ENCODE measurements at places on chromosomes 5 and 9.

DNA sequence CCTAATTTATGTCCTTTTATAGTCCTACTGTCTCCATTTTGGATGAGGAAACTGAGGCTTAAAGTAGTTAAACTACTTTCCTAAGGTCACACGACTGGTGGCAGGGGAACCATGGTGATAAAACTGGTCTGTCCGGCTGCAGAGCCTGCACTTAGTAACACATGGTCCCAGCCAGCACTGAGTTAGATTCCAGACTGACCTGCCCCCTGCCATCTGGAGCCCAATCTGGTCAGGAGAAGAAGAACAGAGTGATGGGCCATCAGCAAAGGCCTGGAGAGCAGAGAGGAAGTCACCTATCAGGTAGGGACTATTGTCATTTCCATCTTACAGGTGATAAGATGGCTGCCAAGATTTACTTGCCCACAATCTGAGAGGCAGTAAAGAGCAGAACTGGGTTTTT, 86.6 kb upstream of the SLC25A48 start:
- no peak for DNase-seq

DNA sequence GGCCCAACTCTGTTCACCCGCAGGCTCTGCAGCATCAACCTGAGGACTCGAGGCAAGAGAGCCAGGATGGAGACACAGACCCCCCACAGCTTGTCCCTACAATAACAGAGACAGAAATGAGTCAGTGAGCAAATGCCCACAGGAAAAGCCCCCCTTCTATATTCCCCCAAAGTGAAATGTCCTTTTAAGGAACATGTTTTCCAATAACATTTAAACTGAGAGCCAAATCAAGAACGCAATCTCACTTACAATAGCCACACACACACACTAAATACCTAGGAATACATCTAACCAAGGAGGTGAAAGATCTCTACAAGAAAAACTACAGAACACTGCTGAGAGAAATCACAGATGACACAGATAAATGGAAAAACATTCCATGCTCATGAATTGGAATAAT, 49.0 kb downstream of the TEX10 start:
- DNase-seq = peak; percentile 30

- no peak for DNase-seq
Measured at GRCh38 chr5:118293378-118293777, 695.0 kb downstream of the DTWD2 start.

DNA sequence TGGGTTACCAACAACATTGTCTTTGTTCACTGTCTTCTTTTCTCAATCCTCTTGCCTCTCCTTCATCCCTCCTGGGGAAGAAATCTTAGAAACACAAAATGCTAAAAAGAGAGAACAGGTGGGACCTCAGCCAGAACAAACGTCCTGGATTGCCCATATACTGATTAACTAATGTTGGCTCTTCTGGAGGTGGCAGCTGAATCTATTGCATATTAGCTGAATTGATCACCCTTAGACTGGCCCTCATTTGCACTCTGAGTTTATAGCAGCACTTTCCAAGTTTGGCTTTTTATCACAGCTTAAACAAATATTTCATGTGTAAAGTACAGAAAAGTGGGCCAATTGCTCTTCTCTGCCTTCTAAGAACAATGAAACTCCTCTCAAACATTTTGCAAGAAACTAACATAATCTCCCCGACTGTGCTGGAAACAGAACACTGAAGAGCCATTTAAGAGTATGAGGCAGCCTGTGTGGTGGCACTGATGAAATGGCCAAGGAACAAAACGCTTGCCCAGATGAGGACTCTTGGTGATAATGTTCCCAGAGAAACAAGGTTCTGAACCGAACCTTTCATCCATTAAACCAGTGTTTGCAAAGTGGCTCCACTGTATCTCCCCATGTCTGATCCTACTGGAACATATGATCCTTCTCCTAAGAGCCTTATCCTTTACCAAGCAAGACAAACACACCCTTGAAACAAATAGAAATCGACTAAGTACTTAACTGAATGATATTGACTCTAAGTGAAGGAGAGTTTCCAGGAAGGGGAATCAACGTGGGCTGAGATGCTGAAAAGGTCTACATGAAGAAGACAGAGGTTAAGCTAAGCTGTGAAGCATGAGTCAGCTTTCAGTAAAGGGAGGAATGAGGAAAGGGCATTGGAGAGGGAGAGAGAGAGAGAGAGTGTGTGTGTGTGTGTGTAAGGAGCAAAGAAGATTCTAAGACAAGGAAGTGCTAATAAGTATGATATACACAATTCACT, 83.2 kb upstream of the LIFR start:
- peak; percentile 28 for DNase-seq

DNA sequence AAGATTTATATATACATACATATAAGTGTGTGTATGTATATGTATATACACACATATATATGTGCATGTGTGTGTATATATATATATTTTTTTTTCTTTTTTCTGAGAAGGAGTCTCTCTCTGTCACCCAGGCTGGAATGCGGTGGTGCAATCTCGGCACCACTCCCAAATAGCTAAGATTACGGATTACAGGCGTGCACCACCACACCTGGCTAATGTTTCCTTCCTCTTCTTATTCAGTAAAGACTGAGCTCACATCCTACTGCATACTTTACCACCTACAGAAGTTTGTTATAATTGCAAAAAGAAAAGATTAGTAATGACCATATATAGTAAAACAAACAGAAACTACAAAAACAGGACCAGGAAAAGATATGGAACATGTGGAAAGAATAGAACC, 23.1 kb upstream of the ZNF354B start:
- no peak for DNase-seq

DNA sequence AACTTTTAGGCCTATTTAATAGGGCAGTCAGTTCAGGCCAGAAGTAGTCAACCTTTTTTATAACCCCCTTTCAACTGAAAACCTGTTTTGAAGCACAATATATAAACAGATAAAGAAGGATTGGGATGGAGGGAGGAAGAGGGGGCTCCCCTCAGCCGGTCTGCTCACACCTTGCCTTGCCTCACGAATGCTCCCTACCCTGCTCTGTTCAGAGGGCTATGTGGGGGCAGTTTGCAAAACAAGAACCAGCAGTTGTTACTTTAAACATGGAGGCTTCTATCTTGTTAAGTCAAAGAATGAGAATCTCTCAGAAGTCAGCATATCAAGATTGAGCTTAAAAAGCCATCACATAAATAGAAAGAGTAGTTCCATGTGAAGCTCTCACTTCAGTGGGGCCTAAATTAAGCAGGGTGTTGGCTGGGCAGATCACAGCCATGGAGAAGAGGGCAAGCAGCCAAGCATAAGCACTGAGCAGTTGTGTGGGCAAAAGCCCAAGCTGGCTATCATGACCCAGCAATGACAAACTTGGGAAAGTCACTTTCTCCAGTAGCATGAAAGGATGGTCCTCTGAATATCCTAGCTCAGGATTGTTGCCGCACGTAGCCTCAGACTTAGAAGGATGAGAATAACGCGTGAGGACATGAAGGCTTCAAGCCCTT, 70.6 kb downstream of the ALDH1A1 start:
- no peak for DNase-seq

DNA sequence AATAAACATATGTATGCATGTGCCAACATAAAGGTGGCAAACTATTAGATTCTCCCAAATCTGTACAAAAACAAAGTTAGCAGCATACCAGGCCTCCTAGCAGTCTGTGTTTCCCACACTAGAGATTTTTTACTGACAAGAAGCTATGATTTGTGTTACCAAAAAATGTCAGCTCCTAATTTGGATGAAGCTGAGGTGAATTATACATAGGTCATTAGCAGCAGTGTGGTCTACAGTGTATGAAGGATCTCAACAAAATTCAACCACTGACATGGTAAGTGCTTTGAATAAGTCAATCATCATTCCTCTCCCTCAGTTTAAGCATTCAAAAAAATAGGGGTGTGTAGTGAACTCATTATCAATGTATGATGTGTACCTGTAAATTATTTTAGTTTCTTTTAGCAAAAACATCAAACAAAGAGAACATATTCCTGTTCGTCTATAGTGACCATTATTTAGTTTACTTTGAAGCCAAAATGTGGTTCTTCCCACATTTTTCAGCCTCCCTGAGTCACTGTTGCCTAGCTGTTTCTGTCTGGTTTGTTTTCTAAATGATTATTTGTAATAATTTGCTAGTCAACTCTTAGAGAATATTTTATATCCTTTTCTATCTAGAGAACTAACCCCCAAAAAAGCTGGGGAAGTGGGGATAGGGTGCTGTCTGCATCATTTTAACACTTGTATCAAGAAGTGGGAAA, 52.1 kb upstream of the RGMB start:
- DNase-seq = peak; percentile 79

DNA sequence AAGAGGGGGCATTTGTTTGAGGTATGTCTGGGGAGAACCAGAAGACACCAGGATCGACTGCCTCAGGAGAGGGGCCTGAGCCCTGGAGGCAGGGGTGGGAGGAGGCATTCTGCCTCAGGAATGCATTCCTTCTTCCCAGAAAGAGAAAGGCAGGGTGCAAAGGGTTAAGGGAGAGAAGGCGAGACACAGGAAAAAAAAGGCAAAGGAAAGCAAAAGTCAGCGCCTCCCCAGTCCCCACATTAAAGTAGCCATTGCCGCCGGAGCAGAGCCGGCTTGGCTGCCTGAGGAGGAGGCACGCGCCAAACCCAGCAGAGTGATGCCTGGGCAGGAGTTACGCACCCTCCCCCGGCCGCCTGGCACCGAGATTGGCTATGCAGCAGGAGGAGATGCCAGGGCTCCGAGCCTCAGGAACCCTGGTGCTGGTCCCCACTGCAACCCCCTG, 123.8 kb upstream of the PHYKPL start:
- peak; percentile 76 for DNase-seq

GRCh38 chr5:180474569-180474968, 19.6 kb upstream of the CNOT6 start:
- no peak for DNase-seq

- DNase-seq = no peak
Measured at GRCh38 chr5:107338335-107338734, 332.4 kb downstream of the EFNA5 start.

Data from fibroblast of upper back skin (primary cell).